Stimulated activated CD8-positive, alpha-beta memory T cell treated with anti-CD3 and anti-CD28 coated beads, Interleukin-4, amount 100 ng/mL, for 1 hour (primary cell): ENCODE measurements at places on chromosomes 5 and 9.

GRCh38 chr5:72036951-72037350, 70.3 kb upstream of the MAP1B start:
- DNase-seq: no peak

GRCh38 chr5:73763300-73764032, 137.5 kb downstream of the ARHGEF28 start:
- DNase-seq: no peak

GRCh38 chr9:9750719-9751118, 862.1 kb downstream of the PTPRD start:
- DNase-seq: no peak

GRCh38 chr9:70046274-70047070, 2.8 kb downstream of the MAMDC2 start:
- DNase-seq: no peak

DNA sequence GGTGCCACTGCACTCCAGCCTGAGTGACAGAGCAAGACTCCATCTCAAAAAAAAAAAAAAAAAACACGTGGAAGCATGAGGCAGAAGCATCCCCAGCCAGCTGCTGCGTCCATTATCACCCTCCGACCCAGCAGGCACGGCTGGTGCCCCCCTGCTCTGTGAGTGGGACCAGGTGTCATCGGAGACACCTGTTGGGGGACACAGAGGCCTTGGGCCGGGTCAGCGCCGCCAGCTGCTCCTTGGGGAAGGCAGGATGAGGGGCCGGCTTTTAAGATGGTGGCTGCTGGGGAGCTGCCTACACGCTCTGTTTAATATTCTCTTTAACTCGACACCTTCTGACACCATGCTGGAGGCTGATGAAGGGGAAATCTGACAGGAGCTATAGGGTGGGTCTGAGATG, 80.2 kb upstream of the RUFY1 start:
- no peak for DNase-seq

DNA sequence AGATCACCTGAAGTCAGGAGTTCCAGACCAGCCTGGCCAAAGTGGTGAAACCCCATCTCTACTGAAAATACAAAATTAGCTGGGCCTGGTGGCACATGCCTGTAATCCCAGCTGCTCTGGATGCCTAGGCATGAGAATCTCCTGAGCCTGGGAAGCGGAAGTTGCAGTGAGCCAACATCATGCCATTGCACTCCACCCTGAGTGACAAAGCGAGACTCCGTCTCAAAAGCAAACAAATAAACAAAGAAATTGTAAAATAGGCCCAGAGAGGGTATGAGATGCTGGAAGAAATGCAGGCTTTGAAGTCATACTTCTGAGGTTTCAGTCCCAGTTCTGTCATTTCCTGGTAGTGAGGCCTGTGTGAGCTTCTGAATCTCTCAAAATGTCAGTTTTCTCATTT, 5.3 kb upstream of the ARHGEF37 start:
- DNase-seq: no peak

DNA sequence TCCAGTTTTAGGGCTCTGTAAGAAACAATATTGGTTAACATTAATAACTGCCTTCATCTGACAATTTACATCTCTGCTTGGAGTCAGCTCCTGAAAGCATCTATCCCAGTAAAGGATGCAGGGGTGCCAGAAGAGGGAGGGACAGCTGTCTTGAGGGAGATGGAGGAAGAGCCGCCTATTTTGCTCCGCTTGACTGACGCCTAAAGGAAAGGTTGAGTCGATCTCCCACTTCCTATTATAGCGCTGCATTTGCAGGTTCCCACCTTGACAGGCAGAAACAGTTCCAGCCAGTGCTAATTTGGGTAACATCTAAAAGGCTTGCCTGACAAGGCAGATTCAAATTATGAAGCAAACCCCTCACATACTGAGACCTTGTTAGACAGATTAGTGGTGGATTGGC, 374.6 kb downstream of the SPATA31D1 start:
- DNase-seq: no peak

- no peak for DNase-seq
Observed at GRCh38 chr5:66529182-66529581, 67.0 kb upstream of the MAST4 start.

GRCh38 chr9:3473405-3473804, 52.4 kb downstream of the RFX3 start:
- DNase-seq: no peak

GRCh38 chr9:91811024-91811909, 138.8 kb downstream of the ROR2 start:
- DNase-seq: no peak

DNA sequence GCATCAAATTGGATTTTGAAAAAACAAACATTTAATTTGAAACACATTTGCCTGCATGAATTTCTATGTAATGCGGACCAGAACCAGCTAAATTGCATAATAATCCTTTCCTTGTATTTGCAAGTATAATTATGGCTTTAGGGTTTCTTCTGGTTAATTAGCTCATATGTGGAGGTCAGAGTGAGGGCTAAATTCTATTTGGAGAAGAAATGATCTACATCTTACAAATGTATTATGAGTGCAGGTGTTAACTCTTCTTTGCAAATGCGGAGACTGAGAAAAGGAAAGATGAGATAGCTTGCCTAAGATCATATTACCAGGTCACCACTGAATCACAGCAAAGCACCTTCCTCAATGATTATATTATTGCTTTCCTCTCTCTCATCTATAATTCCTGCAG, 194.7 kb downstream of the CDH9 start:
- DNase-seq: no peak

DNA sequence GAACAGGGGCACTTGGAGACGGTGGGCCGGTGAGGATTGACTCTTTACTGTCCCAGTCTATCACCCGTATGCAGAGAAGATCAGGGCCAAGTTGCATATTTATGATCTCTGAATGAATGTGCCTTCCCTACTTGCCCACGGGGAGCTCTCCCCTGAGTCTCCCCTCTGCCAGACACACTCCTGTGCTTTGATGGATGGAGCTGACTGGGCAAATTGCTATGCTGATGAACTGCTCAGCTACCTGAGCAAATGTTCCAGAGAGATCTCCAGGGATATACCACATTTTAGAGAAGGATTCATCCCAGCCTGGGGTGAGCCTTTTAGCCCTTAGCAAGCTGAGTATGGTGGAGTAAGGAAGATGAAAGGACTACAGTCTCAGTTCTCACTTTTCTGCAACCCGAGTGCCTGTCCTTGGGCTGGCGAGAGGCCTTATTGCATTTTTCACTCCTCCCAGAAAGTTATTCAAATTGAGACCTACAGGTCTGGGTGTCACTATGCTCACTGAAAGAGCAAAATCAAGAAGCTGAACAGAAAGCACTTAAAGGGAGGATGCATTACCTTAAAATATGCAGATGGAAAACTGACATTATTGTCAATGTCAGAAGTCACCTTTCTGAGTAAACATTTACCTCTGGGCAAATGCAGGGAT, 526.7 kb upstream of the WWC1 start:
- no peak for DNase-seq

DNA sequence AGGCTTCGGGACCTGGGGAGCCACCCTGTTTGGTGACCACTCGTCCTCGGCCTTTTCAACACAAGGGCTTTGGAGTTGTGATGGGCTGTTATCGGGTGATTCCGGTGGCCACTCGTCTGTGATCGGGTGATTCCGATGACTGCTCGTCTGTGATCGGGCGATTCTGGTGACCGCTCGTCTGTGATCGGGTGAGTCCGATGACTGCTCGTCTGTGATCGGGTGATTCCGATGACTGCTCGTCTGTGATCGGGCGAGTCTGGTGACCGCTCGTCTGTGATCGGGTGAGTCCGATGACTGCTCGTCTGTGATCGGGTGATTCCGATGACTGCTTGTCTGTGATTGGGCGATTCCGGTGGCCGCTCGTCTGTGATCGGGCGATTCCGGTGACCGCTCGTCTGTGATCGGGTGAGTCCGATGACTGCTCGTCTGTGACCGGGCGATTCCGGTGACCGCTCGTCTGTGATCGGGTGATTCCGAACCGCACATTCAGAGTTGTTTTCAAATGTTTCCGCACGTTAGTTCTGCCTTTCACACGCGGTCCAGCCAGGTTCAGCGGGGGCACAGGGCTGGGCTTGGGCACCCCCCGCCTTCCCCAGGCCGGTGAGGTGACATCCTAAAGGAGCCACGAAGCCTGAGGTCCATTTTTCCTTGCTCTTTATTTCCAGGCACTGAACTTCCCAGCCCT, 30.3 kb downstream of the TPPP start:
- no peak for DNase-seq

DNA sequence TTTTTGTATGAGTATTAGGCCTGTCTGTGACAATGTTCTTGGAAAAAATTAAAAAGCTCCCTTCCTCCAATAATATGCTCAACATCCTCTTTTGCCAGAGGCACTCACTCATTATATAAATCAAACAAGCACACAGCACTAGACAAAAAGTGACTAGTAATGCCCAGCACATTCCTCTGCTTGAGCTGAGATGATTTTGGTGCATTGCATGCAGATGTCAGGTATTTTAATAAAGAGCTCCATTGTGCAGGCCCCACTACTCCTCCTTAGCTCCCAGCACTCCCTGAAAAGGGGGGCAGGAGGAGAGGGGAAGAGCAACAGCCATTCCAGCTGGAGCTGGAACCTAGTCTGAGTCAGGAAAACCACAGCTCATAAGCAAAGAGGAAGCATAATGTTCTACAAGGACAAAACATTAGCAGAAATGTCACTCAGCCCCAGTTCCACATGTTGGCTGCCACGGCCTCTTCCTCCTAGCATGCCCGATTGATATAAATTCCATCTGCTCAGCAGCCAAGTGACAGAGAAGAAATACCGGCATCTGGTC, 348.5 kb downstream of the BNC2 start:
- no peak for DNase-seq

DNA sequence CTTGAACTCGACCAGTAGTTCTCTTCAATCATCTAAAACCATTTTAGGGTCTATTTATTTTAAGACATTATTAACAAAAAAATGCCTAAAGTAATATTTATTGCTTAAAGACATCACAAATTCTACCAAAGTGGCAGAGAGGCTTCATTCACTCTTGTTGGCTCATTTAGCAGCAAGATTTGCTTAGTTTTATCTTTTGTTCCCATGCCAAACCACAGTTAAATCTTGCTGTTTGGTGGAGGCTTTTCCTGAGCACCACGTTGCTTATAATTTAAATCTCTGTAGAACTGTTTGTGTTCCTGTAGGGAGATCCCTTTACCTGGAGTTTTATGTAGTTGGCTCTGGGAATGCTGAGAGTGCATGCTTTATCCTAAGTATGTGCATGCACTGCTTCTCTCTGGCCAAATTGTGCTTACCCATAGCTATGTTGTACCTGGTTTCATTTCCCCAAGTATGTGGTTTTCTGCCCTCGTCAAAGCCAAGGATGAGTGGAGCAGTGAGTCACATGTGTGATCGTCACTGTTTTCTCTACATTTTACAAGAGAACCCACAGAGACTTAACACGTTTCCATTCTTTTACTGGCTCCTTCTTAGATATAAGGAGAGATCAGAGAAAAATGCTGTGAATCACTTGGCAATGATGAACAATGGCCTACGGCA, 42.1 kb upstream of the MAST4 start:
- no peak for DNase-seq

- no peak for DNase-seq
Observed at GRCh38 chr5:103010168-103010567, 109.8 kb downstream of the GIN1 start.

DNA sequence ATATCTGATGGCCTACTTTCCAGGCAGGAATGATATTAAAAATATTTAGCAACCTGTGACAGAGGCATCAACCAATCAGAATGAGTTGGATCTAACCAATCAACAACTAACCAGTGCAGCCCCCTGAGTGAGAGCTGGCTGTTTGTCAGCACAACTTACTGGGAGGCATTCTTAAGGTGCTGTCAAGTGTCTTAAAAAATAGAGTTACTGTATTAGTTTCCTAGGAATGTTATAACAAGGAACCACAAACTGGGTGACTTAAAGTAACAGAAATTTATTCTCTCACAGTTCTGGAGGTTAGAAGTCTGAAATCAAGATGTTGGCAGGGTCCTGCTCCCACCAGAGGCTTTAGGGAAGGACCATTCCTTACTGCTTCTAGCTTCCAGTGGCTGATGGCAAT, 85.2 kb downstream of the ATG10 start:
- no peak for DNase-seq

GRCh38 chr5:94613583-94613982, 4.8 kb downstream of the KIAA0825 start:
- DNase-seq: no peak

GRCh38 chr5:135876146-135876545, 19.5 kb downstream of the IL9 start:
- DNase-seq: no peak

DNA sequence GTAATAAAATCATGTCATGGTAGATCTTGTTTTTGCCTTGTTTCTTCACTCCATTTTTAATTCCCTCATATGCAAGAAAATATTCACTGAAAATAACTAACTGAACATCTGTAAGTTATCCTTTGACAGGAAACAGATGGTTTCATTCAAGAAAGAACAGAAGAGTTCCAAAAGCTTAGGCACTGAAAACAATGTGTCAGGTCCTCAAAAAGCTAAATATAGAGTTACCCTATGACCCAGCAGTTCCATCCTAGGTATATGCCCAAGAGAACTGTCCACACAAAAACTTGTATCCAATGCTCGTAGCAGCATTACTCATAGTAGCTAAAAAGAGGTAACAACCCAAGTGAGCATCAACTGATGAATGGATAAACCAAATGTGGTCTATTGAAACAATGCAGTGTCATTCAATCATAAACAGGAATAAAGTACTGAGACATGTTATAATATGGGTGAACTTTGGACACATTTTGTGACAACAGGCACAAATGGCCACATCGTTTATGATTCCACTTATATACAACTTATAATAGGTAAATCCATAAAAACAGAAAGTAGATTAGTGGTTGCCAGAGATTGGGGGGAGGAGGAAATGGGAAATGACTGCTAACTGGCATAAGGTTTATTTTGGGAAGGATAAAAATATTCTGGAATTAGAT, 231.0 kb downstream of the FRMD3 start:
- DNase-seq: no peak

GRCh38 chr5:83000428-83000827, 76.8 kb downstream of the TMEM167A start:
- no peak for DNase-seq

GRCh38 chr9:108417726-108418125, 438.1 kb downstream of the ACTL7B start:
- DNase-seq: no peak
